ENCODE measurements at places on chromosomes 7 and 10.

DNA sequence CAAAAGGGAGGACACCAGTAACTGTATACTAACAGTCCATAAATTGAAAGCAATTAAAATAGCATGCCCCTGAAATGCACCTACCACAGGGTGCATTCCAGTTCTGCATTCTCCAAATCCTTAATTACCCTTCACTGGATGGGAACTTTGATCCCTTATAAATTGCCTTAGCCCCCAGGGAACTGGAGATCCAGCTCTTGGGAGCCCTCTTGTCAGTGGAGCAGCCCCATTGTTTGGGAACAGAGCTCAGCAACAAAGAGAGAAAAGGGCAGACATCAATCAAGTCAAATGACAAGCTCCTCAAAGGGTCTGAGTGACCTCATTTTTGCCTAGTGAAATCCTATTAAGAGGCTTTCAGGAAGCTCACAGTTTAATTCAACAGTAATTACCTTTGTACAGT is 472.6 kb downstream of the XPNPEP1 start:
- DNase-seq = no peak

DNA sequence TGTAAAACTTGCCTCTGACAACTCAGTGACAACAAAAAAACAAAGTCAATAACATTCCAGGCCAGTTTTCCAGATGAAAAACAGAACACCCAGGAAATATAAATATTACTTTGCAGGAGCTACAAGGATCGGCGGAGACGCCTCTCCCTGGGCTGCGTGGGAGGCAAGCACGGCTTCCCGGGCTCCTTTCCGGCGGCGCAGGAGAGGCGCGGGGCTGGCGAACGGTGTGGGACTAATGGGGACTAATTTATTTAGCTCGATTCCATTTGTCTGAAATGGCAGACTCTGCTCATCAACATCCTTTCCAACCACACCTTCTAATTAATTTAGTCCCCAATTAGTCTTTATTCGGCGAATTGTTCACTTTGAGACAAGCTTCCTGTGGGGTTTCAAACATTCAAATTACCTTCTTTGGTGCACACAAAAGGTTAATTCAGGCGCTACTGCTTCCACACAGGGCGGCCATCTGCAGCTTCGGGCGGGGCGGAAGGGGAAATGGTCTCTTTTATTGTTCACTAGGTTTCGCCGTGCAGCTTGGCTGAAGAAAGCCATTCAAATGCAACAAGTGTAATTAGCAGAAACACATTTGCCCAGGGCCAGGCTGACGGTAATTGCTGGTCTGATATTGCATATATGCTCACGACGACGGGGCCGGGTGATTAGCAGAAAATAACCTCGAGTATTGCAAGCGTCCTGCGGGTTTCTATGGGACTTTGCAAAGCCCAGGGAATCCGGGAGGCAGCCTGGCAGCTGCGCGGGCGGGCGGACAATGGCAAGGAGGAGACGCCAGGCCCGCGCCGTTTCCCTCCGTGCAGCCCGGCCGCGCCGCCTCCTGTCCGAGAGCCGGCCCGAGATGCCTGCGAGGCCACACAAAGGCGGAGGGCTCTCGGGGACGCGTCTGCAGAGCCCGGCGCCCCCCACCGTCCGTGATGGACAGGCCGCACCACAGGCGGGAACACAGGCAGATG is 270.1 kb downstream of the PTPRN2 start:
- DNase-seq = no peak

GRCh38 chr7:67045496-67045995 is 48.9 kb downstream of the TYW1 start:
- DNase-seq = no peak

GRCh38 chr7:19610194-19610943 is 98.5 kb downstream of the POLR1F start:
- no peak for DNase-seq

- DNase-seq = no peak
Measured at GRCh38 chr10:71269301-71270288, 49.5 kb upstream of the SLC29A3 start.

- no peak for DNase-seq
Measured at GRCh38 chr7:2102375-2102723, 130.4 kb downstream of the MAD1L1 start.

DNA sequence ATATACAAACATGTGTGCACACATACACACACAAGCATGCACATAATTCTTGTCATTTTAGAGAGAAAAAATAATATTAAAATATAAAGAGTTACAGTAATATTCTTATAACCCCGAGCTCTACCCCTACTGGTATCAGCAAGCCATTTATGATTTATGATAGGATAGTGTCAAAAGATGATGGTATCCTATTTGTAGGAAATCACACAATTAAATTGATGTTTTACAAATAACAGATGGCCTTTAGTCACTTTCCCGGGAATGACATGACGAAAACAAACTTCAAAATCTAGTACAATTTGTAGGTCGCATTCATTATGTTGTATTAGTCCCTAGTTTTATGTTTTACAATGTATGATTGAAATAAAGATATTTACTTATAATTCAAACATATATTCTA is 36.8 kb downstream of the THSD7A start:
- DNase-seq = no peak

GRCh38 chr10:19194866-19195265 is 146.3 kb downstream of the MALRD1 start:
- DNase-seq = no peak

DNA sequence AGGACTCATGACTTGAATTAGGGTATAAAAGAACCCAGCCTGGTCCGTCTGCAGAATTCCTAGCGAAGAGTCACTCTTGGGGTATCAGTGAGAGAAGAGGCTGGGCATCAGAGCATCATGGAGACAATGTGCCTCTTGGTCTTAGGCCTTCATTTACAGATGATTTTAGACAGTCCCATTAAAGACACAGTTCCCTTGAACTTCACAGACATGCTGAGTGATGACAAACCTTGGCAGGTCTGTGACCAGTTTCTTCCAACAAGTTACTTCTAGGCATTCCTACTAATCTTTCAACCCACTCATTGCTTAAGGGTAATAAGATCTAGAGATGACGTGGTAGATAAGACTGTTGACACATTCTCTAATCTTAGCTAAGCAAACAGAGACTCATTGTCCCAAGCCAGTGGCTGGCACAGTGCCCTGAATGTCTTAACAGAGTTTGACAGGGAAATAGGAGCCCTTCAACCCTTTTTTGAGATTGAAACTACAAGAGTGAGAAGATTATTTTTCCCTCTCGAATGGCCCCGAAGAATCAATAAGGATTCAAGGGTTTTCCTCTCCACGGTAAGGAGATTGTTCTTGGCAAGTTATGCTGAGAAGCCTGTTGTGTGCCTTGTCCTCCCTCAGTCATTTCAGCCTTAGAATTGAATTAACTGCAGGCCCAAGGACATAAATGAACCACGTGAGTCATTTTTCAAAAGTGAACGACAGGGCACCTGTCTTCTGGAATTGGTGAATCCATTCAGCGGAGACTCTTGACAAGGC is 281.1 kb downstream of the CCDC3 start:
- DNase-seq = no peak

DNA sequence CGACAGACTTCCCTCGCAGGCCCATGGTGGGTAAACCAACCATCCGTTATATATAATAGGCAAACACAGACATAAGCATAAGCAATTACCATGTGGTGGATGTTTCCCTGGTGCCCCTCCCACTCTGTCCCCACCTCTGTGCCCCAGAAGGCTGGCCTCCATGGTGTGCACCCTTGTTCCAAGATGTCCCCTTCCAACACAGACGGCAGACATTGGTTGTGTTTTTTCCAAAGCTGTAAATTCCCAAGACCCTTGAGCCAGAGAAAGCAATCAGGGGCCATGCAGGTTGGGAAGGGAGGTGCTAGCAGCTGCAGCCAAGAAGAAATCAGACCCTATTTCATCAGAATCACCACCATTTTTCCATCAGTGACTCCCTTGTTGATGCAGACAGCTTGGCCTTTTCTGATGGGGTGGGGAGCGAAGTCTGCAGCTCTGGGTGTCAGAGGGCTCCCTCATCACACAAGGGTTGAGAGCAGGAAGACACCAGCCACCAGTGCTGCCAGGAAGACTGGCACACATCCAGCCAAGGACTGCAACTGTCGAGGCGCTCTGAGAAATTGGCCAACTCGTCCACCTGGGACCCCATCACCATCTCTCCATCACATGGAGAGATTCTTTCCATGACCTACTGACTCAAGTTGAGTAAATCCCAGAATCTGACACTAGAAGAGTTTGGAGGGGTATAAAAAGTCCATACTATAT is 86.8 kb upstream of the CHST15 start:
- no peak for DNase-seq

DNA sequence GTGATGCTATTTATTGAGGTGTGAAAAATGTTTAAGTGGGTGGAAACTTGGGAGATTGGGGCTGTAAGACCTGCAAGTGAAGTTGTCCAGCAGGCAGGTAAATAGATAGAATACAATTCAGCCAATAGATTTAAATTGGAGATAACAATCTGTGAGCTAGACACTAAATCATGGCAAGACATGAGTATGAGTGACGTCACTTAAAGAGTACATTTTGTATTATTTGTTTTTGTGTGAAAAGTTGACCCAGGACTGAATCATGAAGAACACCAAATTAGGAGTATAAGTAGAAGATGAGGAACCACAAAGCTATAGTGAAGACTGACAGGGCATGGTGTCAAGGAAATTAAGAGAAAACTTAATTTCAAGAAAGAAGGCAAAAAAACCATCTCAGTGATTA is 249.1 kb upstream of the SEMA3C start:
- no peak for DNase-seq

GRCh38 chr10:69787681-69788080 is 14.0 kb upstream of the COL13A1 start:
- no peak for DNase-seq

- DNase-seq = no peak
Measured at GRCh38 chr7:104431930-104432329, 103.5 kb downstream of the LHFPL3 start.

- no peak for DNase-seq
Measured at GRCh38 chr10:46035923-46036849, 5.8 kb upstream of the NCOA4 start.

DNA sequence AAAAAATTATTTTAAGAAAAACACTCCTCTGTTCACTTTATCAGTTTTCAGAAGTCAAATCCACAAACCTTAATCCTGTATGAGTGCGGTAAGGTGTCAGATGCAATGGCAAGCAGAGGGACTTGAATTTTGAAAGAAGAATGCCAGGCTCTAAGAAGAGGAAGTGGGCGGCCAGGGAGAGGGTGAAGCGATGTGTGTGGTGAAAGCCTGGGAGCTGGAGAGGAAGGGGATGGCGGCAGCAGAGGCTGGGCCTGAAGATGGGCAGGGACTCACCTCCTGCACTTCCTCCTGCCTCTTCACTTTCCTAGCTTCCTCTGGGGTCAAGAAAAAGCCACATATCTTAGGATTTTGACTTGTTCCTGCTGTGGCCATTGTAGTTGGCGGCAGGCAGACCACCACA is 609.6 kb downstream of the PARD3 start:
- DNase-seq = no peak

- DNase-seq = no peak
Measured at GRCh38 chr7:70134029-70134770, 535.9 kb downstream of the AUTS2 start.

DNA sequence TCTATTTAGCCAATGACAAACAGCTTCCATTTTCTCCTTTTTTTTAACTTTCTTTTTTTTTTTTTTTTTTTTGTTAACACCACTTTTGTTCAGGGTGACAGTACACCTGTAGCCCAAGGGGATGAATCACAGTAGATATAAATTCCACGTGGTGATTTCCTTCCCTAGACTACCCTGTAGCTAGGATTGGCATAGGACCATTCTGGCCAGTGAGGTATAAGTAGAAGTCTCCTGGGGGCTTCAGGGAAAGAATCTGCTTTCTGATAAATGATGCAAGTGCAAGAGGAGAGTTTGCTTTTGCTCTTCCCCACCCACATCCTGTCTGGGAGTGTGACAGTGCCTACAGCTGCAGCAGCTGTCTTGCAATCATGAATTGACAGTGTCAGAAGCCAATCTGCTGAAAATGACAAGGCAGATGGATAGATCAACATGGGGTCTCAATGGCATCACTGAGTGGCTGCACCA is 63.2 kb upstream of the TOMM7 start:
- no peak for DNase-seq

DNA sequence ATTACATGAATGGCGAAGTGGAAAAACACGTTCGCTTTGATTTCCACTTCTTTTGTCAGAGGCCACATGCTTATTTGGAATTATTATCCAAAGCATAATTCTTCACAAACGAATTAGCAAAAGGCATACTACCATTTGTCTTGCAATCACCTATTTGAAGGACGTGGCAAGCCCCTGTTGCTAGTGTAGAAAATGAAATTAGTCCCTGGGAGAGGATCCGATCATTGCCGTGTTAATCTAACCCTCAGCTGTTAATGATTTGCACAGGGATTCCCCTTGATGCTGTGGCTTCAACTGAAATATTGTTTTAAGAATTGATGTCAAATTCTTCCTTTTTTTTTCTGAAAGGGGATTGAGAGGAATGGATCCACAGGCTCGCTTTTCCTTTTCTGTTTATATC is 4.6 kb downstream of the AGMO start:
- no peak for DNase-seq

Measured in cortex of kidney (tissue), 1 donor.